ENCODE measurements at places on chromosomes 4 and X. TPM values are rescaled to one million over a fixed set of nuclear protein-coding genes. Genes with fewer than 3 reads are reported as not detected.

DNA sequence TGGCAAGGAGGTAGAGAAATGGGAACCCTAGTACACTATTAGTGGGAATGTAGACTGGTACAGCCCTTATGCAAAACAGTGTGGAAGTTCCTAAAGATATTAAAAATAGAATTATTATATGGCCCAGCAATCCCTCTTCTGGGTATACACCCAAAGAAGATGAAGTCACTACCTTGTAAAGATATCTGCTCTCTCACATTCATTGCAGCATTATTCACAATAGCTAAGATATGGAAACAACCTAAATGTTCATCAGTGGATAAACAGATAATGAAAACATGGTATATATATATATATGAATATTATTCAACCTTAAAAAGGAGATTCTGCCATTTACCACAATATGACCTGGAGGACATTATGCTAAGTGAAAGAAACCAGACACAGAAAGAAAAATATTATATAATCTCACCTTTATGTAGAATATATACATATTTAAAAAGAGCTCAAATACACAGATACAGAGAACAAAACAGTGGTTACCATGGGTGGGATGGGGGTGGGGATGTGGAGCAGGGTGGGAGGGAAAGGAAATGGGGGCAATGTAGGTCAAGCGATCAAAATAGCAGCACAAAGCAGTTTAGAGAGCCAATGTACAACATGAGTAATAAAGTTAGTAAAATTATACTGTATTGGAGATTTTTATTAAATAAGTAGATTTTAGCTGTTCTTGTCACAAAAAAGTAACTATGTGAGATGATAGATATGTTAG lies 138.6 kb downstream of the SPRY1 start:
- DNase-seq, result no peak

- DNase-seq, result no peak
Measured at GRCh38 chr4:8104491-8105305, 53.9 kb downstream of the ABLIM2 start.

GRCh38 chrX:128717635-128718578 lies 665.7 kb upstream of the ACTRT1 start:
- no peak for DNase-seq

- no peak for DNase-seq
Measured at GRCh38 chr4:83248486-83248885, 36.1 kb downstream of the COQ2 start.

GRCh38 chr4:168637872-168638756 lies 141.3 kb downstream of the PALLD start:
- no peak for DNase-seq

The PAGE3 gene
- not detected for total RNA-seq
